ENCODE measurements at places on chromosomes 3 and 15.
A peak's percentile ranks its signal among the peaks of the same experiment; 100 is the strongest.

DNA sequence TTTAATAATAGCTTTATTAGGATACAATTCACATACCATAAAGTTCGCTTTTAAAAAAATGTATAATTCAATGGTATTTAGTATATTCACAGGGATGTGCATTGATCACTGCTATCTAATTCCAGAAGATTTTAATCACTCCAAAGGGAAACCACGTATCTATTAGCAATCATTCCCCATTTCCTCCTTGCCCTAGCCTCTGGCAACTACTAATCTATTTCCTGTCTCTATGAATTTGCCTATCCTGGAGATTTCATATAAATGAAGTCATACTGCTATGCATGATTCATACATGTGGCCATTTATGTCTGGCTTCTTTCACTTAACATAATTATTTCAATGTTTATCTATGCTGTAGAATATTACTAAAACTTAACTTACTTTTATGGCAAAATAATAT lies 32.0 kb upstream of the CASR start:
- DNase-seq, result no peak

- no peak for DNase-seq
Observed at GRCh38 chr3:190269101-190269500, 53.1 kb downstream of the CLDN1 start.

- no peak for DNase-seq
Observed at GRCh38 chr3:64150623-64151207, 74.6 kb downstream of the PRICKLE2 start.

GRCh38 chr15:78021761-78022160 lies 55.8 kb downstream of the TBC1D2B start:
- no peak for DNase-seq

GRCh38 chr15:76235186-76235826 lies 76.0 kb downstream of the ETFA start:
- DNase-seq, result peak; percentile 36

DNA sequence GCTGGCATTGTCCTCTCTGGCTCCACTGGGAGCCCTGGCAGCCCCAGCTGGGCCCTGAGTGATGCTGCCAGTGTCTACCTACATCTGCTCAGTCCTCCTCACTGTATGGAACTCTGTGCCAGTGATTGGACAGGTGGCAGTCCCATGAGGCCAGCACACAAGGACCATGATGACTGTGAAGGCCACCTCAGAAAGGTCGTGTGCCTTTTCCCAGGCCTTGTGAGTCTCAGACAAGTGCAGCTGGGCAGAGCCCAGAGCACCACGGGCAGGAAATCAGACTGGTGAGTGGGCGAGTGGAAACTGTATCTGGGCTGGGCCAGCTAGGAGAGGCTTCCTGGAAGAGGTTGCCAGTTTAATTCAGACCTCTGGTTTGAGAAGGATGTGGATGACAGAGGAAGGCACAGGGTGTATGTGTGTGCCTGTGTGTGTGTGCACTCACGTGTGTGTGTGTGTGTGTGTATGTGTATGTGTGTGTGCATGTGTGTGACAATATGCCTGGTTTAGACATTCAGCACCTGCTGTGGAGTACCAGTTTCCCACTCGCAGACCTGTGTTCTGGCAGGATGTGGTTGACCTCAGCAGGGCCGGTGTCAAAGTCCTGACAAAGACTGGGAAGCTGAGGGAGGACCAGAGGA lies 7.0 kb downstream of the MAPKAPK3 start:
- peak; percentile 52 for DNase-seq

DNA sequence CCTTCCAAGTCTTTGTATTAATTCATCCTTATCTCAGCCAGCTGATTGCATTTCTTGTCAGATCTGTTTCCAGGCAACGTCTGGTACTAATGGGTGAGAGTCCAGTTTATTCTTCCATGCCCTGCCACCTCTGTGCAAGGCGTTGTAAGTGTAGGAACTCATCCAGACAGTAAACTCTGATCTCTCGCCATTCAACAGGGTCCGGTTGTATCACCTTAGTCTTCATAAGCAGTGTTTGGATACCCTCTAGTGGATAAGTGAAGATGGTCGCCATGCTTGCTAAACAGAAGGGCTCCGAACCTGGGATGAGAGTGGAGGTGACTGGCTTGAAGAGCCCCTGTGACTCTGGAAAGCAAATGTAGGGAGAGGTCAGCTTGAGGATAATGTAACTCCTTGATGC lies 51.6 kb upstream of the CMTM7 start:
- DNase-seq, result no peak

- peak; percentile 49 for DNase-seq
Observed at GRCh38 chr15:84749111-84749991, 959 bp downstream of the ZNF592 start.

- no peak for DNase-seq
Observed at GRCh38 chr15:57772223-57772957, 65.9 kb downstream of the POLR2M start.

DNA sequence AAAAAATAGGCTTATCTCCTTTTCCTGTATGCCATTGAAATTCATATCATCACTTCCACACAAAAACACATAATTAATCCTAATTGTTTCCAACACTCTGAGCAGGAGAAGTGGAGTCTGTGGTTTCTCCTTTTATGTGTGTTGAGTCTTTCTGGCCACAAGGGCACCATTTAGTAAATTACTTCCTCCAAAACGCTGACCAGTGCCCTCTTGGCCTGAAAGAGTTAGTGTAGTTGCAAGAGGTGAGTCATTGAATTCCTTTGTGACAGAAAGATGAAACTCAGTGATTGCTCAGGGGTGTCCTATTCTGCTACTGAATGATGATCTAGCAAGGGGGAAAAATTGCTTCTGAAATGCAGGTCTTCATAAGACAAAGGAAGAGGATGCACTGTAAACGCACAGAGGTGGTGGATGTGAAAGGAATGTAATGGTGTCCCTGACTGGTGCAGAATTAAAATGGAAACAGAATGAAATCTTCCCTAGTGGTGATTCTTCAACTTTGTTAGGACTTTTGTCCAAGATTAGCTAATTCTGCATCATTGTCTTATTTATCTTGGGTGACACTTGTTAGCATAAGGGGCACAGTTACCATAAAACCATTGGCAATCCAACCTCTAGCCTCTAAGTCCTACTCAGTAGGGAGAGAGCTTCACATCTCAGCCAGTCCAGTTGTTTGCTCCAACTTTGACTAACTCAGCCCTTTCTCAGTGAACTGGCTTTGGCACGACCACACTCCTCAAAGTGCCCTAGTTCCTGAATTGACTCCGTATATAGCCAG lies 208.4 kb upstream of the NANOGP8 start:
- DNase-seq, result no peak

DNA sequence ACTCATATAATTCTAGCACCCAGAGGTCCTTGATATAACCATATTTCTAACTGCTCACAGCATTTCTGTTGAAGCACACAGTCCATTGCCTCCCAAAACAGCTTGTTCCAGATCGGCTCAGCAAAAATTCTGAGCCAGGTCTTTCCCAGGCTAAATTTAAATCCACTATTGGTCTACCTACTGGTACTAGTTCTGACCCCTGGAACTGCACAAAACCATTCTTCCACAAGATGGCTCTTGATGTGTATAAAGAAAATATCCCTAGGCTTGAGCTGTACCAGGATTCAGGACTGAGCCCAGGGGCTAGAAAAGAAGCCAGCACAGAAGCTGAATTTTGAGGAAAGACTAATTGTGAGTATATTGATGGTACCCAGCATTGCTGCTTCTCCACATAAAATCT lies 75.4 kb upstream of the ABHD17C start:
- no peak for DNase-seq

GRCh38 chr3:70815817-70816216 lies 503.4 kb upstream of the MDFIC2 start:
- no peak for DNase-seq

DNA sequence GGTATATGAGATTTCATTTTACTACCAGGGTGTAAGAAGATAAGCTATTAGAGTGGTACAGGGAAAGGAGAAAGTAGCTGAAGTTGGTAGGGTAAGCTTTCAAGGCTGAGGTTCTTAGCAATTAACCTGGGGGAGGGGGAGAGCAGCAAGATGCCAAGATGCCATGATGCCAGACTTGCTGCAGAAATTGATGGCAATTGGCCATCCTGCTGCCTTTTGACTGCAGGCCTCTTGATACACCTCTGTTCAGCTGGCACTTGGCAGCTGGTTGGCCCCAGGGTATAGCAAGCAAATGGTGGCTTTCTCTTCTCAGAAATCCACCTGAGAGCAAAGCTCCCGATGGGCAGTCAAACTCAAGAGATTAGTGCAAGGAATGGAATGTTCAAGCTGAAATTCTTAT lies 21.4 kb upstream of the DPH6 start:
- no peak for DNase-seq

DNA sequence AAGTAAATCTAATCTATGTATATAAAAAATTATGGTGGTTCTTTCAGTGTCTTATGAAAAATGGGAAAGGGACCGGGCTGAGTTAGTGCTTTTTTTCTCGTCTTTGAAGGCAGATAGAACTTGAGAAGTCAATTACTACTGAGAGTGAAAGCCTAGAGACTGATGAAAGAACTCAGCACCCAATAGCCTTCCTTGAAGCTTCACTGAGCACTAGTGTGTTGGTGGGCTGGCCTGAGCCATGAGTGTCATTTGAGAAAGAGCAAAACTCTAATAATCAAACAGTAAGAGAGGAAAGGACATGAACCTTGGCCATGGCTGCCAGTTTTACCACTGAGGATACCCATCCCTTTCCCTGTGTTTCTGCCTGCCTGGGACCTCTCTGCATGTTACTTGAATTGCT lies 428.3 kb upstream of the RASGRP1 start:
- no peak for DNase-seq

- DNase-seq, result no peak
Observed at GRCh38 chr3:160210341-160210740, 14.9 kb upstream of the C3orf80 start.

DNA sequence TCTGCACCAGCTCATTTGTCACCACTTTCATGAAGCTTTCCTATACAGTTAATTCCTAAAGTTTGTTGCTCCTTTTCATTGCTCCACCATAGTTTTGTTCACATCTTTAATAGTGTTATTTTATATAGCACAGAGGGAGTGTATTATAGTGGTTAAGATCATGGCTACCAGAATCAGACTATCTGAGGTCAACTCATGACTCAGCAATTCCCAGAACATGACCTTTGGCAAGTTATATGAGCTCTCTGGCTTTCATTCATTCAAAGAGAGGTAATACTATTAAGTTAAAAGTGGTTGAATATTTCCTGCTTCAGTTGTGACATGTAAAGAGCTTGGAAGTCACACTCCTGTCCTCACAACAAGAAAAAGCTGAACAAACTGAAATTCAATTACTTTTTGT lies 1073.5 kb downstream of the NAALADL2 start:
- DNase-seq, result no peak

DNA sequence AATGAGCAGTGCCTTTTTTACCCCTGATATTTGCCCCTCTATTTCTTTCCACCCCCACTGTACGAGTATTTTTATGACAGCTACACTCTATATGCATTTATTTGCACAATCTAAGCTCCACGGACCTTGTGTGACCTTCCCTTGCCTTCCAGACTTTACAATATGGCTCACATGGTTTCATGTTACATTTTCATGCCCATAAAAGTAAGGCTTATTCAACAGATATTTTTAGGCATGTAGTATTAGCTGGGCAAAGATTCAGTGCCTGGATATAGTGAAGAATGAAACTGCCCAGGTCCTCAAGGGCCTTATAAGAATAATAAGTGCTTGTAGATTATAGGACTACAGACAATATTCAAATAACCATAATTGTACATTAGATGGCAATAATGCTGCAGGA lies 481.9 kb upstream of the CNTN4 start:
- no peak for DNase-seq

DNA sequence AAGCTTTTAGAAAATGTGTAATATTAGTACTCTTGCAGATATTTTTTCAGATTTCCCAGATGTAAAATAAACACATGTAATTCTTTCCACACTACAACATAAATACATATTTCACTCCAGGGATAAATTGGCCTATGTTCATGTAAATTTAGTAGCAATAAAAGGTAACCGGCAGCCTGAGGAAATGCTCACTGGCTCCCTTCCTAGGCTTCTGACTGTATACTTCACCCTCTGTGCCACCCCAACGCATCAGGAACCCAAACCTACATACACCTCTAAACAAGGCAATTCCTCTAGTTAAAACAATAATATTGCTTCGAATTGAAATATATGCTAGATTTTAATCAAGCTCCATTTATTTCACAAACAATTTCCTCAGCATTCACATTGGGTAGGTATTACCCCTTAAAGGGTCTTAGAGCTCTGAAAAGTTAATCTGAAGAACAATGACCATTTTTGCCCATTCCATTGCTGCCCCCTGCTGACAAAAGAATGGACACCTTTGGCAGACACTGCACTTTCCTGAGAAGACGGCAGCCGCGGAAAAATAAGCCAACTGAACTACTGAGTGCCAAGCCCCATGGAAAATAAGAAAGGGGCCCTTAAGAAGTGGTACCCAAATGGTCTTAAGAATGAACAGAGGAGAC lies 212.5 kb downstream of the OSBPL10 start:
- no peak for DNase-seq

DNA sequence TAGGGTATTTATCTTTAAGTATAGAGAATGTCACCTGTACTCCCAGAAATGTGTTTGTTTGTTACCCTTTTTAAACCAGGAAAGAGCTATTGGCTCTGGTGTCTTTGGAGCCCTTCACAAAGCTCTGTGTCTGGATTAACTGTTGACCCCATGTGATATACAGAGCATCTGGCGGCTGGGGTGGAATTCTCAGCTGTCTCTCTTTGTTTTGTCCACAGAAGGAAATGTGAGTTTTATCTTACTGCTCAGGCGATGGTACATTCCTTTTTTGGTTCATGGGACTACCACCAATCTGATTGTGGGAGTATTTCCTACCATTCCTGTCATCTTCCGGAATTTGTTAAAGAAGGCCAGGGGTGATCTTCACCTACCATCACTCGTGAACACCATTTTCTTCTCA lies 120.3 kb downstream of the AKAP13 start:
- DNase-seq, result no peak

DNA sequence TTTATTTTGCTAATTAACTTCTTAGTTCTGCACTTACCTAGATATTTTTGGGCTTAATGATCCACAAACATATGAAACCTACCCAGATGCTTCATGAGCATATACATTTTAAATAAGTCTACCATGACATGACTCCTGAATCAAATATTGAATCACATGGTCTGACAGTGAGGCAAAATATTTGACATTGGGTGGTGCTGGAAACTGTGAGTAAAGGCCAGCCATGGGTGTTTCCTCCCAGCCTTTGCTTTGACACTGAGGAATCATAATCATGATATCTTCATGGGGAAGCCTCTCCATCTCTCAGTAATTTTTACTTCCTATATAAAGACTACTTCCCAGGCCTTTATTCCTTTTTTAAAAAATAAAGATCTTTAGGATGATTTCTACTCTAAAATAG lies 22.8 kb upstream of the SSR3 start:
- no peak for DNase-seq

- no peak for DNase-seq
Observed at GRCh38 chr3:75272691-75273090, 391.4 kb upstream of the FRG2C start.

- DNase-seq, result no peak
Observed at GRCh38 chr15:42157981-42158765, 1.7 kb upstream of the PLA2G4F start.

GRCh38 chr15:49464522-49464921 lies 41.5 kb downstream of the FGF7 start:
- no peak for DNase-seq

GRCh38 chr15:23877502-23878412 lies 190.7 kb upstream of the NDN start:
- DNase-seq, result no peak
